ENCODE measurements at places on chromosomes 11 and 22.

DNA sequence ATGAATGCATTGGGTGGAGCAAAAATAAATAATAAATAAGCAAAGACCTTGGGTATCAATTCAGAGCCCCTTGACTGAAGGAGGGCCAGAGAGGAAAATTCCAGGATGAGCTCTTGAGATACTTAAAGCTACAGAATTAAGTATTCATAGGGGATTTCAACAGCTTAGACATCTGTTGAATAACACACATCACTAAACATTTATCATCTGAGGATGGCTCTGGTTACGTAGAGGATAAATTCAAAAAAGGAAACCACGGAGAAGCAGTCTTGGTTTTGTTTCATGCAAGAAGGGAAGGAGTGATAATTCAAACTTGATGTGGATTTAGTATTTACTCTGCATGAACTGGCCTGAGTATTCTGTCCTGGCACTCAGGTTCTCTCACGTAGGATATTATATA, 29.8 kb downstream of the ARHGAP42 start:
- H3K4me3 ChIP-seq: no peak overlapping the region
- H3K27ac ChIP-seq: no peak overlapping the region
- no peaks in the 10 kb centered on the region for H3K36me3 ChIP-seq
- H3K4me1 ChIP-seq: peaks cover 12% of the 10 kb centered on the region
- no peaks in the 10 kb centered on the region for H3K27me3 ChIP-seq

DNA sequence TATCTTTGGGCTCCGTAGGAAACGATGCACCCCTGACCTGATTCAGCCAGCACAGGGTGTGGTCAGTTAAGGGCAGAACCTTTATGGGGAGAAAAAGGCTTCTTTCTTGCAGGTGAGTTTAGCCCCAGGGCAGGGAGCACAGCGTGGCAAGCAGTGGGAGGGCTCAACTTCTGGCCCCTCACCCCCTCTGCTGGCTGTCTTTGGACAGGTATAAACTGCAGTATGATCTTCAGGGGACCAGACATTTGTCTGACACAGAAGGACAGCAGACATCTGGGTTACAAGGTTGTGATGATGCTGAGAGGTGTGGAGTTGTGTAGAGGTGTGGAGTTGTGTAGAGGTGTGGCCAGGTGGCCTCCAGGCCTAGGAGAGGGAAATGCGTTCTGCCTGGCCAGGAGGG, 324.0 kb upstream of the PLET1 start:
- H3K27me3 ChIP-seq: no peaks in the 10 kb centered on the region
- peaks cover 3% of the 10 kb centered on the region for H3K4me1 ChIP-seq
- no peak overlapping the region for H3K4me3 ChIP-seq
- H3K36me3 ChIP-seq: no peaks in the 10 kb centered on the region
- peak; percentile 70 for DNase-seq

DNA sequence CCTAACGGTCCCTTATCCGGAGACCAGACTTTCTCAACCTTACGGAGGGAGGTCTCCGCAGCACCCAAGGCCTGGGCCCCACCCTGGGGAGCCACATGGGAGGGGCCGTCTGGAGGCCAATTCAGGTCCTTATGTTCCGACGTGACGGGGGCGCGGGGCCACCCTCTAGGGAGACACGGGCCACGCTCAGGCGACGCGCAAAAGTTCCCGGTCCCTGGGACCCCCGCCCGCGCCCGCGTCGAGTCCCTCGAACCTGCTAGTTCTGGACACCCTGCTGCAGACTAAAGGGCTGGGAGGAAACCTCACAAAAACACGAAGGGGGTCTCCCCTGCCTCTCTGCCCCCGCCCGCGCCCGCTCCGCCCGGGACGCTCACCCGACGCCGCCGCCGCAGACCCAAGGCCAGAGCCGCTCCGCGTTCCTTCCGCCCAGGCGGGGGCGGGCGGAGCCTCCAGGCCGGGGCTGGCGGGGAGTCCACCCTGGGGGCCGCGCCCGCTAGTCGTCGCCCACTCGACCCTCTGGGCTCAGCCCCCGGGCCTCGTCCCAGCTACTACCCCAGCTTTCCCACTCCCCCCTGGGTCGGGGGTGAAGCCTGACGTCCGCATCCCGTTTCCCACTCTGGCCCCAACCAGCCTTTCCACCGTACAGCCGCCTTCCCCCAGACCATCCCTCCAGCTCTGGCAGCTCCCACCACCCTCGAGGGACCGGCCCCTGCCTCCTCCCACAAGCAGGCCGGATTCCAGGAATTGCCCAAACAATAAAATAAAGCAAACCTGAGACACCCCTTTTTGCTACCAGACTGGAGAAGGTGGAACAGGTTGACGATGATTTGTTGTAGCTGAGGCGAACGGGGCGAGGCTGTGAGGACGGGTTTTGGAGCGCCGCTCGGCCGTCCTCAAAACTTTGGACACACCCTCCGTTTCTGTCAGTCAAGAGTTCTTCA, 2.7 kb downstream of the RNH1 start:
- H3K36me3 ChIP-seq: peaks cover 21% of the 10 kb centered on the region
- H3K27ac ChIP-seq: no peak overlapping the region
- no peaks in the 10 kb centered on the region for H3K27me3 ChIP-seq
- DNase-seq: no peak
- peak overlapping the region; percentile 93 for H3K4me3 ChIP-seq

GRCh38 chr22:31105282-31105929, 2.0 kb downstream of the SELENOM start:
- H3K27me3 ChIP-seq: peaks cover 12% of the 10 kb centered on the region
- H3K36me3 ChIP-seq: no peaks in the 10 kb centered on the region
- H3K27ac ChIP-seq: no peak overlapping the region
- DNase-seq: no peak
- H3K4me1 ChIP-seq: no peaks in the 10 kb centered on the region
- H3K4me3 ChIP-seq: peak overlapping the region; percentile 64

- no peak overlapping the region for H3K4me3 ChIP-seq
- H3K4me1 ChIP-seq: no peaks in the 10 kb centered on the region
- no peak overlapping the region for H3K27ac ChIP-seq
These were observed 215.4 kb downstream of the METTL15 start for GRCh38 chr11:28323621-28324020.

Measured in H9 (cell line).